ENCODE measurements at places on chromosomes 16 and 17. TPM values are rescaled to one million over a fixed set of nuclear protein-coding genes. Genes with fewer than 3 reads are reported as not detected.

GRCh38 chr17:6627019-6627418, 13.5 kb downstream of the KIAA0753 start:
- no peak for DNase-seq

SNAI3 gene
- 2.3 TPM for total RNA-seq

- no peak for DNase-seq
These were observed 328.3 kb downstream of the FOXL1 start for GRCh38 chr16:86906623-86907022.

DNA sequence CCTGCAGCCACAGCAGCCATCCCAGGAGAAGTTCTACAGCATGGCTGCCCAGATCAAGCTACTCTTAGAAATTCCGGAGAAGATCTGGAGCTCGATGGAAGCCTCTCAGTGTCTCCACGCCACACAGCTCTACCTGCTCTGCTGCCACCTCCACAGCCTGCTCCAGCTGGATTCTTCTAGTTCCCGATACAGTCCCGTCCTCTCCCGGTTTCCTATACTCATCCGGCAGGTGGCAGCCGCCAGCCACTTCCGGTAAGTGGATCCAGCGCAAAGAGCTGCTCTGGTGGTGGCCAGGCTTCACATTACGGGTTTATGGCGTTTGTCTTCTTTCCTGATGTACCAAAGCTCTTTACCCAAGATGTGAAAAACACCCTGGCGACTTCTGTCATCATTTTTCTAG, 3.6 kb downstream of the COG1 start:
- no peak for DNase-seq

HYDIN gene
- not detected for total RNA-seq

- no peak for DNase-seq
These were observed 5.7 kb upstream of the CISD3 start for GRCh38 chr17:38724337-38724988.

- DNase-seq = no peak
These were observed 26.0 kb downstream of the KCNJ16 start for GRCh38 chr17:70100983-70101382.

- DNase-seq = peak; percentile 57
These were observed 13.2 kb downstream of the COPZ2 start for GRCh38 chr17:48024149-48025039.

GRCh38 chr17:41434005-41434404, 6.8 kb downstream of the KRT38 start:
- DNase-seq = no peak

NEUROD2 gene
- total RNA-seq = not detected

ITGA2B gene
- 1.5 TPM for total RNA-seq

- DNase-seq = no peak
These were observed 15.2 kb upstream of the MTSS2 start for GRCh38 chr16:70701036-70701435.

DNA sequence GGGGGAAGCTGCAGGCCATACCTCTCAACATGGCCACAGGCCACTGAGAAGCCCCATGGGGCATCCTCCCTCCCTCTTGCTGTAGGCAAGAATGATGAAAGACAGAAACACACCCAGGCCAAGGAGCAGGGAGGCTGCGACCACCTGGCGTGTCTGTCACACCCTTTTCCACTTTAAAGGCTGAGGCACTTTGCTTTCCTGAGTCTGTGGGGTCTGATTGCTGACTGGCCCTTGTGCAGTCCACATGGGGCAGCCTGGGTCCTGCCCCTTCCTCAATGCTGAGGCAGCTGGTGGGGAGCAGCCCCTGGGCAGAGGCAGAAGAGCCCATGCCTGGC, 8.7 kb downstream of the TMEM204 start:
- DNase-seq = no peak

GRCh38 chr17:82334622-82335394, 1.2 kb upstream of the SECTM1 start:
- no peak for DNase-seq

DNA sequence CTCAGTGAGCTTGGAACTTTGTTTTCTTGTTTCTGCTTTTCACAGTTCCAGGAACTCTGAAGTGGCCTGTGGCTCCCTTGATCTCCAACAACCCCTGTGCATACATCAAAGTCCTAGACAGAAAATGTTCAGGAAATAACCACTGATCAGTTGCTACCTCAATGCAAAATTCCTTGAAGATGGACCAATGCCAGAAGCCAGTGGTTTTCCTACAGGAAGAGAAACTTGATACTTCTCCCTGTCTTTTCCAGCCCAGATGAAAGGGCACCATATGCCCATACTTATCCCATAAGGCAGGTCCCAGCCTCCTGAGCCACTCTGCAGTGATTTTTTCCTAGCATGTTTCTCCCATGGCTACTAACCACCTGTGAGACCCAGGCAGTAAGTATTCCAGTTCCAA, 12.3 kb upstream of the CDRT4 start:
- no peak for DNase-seq

GRCh38 chr17:72940496-72940895, 152.0 kb downstream of the SLC39A11 start:
- DNase-seq = no peak

Measured in activated T-helper 2 cell treated with anti-CD3 and anti-CD28 coated beads, Interferon-gamma antibody, Interleukin-2, Interleukin-4, amounts not matched to agents 10 μg/mL and 5 μg/mL and 100 μg/mL, durations not matched to agents 14 hours and 24 hours and 36 hours (primary cell).